ENCODE measurements at places on chromosomes 7 and 10.

DNA sequence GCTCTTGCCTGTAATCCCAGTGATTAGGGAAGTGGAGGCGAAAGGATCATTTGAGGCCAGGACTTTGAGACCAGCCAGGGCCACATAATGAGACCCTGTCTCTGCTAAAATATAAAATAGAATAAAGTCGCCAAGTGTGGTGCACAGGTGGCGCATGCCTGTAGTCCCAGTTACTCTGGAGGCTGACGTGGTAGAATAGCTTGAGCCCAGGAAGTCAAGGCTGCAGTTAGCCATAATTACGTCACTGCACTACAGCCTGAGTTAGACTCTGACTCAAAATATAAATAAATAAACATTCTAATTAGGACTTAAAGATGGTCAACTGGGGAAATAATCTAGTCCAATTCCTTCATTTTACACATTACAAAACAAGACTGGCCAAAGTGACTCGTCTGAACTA, 768 bp downstream of the CHCHD2 start:
- no peak for DNase-seq

DNA sequence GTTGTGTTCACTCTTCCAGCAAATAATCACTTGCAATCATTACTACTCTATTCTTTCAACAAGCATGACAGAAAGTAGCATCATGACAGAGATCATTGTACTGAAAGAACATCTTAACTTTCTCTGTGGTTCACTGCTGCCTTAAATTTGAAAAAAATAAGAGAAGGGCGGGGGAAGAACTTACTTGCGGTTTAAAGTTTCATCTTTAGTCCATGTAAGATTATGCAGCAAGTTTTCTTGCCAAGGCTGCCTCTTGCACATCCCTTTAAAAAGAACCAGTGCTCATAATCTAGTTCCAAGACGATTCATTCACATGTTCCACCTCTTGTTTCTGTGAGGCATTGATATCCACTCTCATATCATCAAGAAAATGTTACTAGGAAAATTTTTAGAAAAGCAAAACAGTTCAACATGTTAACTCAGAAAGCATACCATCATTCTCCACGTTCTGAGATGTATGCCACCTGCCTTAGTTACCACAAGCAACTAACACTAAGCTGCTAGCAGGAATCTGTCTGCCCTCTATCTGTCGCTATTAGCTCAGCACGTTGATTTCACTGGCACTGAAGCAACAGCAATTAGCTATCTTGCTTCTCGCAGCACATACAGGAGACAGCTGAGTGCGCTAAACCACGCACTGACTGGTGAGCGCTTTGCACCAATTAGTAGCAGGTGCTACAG, at the start of gene PCDH15:
TSS of gene PCDH15 (minus strand) at position 491 of the 681 bp plus-strand sequence. CDS start 136,969 bp downstream, outside the sequence.
- DNase-seq = peak; percentile 39

DNA sequence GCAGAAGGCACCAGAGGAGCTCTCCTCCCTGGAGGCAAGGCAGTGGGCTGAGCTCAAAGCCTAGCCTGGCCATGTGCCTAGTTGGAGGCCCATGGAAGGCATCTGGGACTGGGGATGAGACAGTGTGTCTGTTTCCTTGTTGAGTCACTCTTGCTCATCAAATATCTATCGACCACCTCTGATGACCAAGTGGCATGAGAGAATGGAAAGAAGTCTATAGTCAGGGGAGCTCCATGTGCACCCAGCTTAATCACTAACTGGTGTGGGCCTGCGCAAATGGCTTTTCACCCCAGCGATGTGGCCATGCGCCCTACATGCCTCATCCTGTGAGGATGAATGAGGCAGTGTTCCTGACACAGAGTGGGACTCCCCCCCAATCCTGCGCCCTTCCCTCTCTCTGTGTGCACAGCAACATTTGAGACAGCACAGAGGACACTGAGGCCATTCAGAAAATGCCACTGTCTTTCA, 229.9 kb downstream of the RPS24 start:
- DNase-seq = no peak

DNA sequence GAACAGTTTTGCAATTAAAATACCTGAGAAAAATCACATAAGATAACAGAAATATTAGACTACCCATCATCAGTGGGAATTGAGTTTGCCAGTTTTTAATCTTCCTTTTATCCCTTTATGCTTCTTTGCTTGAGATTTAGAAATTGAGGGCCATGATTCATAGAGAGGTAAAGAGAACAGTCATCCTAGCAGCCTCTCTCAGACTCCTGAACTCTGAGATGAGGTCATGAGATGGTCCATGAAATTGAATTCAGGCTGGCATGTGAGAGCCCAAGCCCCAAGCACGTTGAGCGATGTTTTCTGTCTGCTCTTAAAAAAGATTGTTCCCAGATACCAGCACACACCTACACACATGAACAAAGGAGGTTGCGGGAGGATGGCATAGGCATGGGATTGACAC, 91.1 kb downstream of the CREB5 start:
- no peak for DNase-seq

GRCh38 chr7:45343746-45344145, 186.2 kb downstream of the RAMP3 start:
- DNase-seq = no peak

DNA sequence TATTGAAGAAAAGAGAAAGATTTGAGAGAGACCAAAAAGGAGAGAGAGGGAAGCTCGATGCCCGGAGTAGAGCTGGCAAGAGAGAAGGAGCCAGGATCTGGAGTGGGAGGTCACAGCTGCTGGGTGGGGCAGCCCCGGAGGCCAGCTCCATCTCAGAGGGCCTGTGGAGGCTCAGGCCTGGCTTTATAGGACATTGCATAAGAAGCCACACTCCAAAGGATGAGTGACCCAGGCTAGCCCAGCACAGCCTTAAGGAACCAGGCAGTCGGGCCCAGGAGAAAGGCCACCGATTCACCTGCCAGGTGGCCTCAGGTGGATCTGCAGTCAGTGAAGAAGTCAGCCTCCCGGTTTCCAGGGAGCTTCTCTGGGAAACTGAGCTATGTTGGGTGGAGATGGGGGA, 676 bp downstream of the PLAC9 start:
- DNase-seq = peak; percentile 79

- no peak for DNase-seq
Observed at GRCh38 chr7:1156782-1157535, 3.0 kb downstream of the ZFAND2A start.

DNA sequence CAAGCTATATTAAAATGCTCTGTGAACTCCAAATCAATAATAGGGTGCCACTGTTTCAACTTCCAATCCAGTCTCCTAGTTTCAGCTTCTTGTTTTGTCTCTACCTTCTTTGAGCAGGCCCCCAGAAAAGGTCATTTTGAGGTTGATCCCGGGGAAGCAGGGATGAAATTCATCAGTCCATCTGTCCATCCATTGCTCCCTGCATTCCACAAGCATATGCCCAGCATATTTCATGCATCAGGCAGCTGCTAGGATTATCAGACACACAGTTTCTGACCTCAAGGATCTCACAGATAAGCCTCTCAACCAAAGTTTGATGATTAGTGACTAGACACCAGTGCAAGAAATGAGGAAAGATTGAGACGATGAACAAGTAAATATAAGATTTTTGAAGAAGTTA, 186.6 kb upstream of the PDE1C start:
- no peak for DNase-seq

DNA sequence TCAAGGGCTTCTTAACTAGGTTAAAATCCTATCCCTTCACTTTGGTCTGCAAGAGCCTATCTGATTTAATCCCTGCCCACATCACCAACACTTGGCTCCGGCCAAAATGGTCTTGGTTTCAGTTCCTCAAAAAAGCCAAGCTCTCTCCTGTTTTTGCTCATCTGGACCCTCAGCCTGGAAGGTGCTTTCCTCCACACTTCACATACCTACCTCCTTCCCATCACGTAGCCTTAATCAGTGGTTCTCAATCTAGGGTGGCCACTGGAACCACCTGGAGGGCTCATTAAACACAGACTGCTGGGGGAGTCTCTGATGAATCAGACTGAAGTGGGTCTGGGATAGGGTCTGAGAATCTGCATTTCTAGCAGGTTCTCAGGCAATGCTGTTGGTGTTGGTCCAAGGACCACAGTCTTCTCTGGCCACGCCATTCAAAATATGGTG, 227.0 kb upstream of the AOAH start:
- no peak for DNase-seq

- DNase-seq = no peak
Observed at GRCh38 chr10:123139521-123140163, 3.9 kb downstream of the HMX3 start.

DNA sequence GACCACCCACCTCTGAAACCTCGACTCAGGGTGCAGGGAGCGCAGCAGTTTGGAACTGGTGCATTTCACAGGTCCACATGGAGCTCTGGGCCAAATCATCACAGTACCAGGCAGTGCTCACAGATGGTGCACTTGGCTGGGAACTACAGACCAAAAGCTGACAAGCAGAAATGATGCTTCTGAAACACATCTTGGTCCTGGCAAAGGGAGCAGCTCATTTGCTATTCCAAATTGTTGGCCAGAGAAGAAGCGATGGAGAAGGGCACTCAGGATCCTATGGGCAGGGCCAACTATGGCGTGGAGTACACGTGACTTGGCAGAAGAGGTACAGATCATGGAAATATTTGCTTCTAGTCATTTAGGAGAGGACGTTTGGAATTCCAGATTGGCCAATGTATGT, 383.9 kb downstream of the CALN1 start:
- DNase-seq = no peak

GRCh38 chr7:128843938-128844621, 13.9 kb downstream of the FLNC start:
- no peak for DNase-seq

GRCh38 chr7:153935095-153935494, 117.1 kb upstream of the DPP6 start:
- no peak for DNase-seq

GRCh38 chr7:127588697-127589482, 679 bp downstream of the ARF5 start:
- DNase-seq = peak; percentile 63

Data from Right ventricle myocardium superior (tissue), 1 donor.